ENCODE measurements at places on chromosomes 4 and X.

DNA sequence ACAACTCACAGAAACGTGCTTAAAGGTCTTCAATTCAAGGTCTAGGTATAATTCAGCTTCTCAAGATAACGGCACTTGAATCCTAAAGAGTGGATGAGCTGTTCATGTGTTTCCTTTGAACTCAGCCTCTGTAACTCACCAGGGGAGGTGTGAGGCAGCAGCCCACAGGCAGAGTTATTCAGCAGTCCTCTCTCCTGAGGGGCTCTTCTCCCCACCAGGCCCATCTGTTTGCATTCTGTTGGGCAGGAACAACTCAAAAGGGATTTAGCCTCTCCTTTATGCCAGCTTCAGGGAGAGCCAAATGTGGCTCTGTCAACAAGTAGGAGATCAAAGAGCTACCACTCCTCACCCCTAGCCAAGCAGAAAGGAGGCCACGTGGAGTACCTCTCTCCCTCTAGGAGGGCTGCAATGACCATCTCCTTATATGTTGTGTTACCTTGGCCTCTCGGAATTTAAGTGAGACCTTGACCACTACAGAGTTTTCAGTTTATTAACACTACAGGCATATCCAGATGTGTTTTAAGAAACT is 151.2 kb downstream of the SPATA18 start:
- no peak for DNase-seq

DNA sequence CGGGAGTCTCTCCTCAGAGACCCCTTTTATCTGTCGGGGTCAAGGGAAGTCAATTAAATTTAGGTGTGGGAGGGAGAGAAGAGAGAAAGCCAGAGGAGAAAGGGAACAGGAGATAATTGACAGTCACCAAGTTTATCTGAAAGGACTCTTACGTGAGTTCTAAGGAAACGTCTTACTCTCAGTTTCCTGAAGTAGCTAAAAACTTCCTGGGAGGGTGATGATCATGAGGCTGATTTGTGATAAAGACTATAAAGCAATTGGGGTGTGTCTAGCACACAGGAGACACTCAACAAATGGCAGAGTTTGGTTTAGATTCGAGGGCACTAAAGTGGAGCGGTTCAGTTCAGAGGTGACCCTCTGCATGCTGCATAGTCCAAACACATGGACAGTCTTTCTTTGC is 254.1 kb downstream of the FBXW7 start:
- no peak for DNase-seq

DNA sequence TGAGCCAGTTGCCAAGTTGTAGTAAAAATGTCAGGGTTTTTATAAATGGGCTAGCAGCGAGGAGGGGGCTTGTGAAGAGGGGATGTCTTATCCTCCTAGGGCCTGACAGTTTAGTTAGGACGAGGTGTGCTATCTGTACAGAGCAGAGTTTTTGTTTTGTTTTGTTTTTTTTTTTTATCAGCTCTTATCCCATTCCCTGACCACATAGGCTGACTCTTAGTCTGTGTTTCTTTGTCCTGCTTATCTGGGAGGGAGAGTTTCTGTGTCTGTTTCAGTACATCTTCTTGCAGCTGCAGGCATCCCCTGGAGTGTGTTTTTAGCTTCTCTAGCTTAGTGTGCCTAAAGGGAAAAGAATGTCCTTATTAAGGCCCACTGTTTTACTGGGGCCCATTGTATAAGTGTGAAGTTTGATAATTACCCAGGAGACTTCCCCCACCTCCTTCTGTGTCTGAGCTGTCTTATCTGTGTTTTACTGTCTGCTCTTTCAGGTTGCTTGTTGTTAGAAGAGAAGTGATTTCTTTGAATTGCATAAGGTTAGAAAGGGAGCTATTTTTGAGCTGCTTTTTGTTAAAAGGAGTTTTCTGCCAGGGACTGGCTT is 32.0 kb downstream of the PAGE2 start:
- no peak for DNase-seq

GRCh38 chrX:105515561-105515960 is 295.1 kb upstream of the TEX13A start:
- DNase-seq, result no peak

- no peak for DNase-seq
Measured at GRCh38 chrX:149222040-149222439, 283.1 kb downstream of the IDS start.

GRCh38 chr4:161762796-161763195 is 401.0 kb downstream of the FSTL5 start:
- DNase-seq, result no peak

DNA sequence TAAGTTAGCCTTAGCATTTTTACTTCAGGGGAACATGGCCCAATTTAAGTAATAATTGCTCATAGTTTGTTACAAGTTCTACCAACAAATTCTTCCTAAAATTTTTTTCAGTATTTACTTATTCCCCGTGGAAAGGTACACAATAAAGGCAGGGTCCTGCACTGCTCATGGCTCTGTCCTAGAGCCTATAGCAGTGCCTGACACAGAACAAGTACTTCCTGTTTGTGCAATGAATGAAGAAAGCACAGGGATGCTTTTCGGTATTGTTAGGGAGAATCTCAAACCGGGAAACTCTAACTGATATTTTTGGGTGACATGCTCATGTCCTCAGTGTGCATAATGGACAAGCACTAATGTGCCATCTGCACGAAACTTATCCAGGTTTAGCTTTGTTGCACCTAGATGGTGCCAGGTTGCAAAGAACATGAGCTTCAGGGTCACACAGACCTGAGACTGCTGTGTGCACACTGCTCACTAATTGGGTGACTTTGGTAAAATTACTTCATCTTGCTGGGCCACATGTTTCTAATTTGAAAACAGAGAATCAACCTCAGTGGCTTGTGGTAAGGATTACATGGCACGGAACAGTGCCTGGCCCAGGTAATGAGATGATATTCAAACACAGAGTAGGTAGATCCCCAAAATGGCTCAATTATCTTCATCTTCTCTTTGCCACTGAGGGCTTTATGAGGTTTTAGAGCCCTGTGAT is 175.8 kb upstream of the NPY2R start:
- DNase-seq, result no peak

DNA sequence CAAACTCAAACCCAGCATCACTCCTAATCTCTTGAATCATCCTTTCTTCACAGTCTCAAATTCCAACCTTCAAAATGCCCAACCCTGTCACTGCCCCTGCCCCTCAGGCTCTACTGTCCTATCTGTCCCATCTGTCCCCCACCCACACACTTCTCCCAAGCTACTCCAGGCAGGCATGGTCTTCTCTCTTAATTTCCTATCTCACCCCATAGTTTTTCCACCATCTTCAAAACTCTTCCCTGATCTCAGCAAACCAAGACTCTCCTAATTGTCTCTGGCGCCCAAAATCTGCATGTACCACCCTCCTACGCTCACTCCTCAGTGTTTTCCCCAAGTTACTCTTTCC is 644 bp downstream of the LAMP2 start:
- no peak for DNase-seq
